Epithelial cell of umbilical artery (primary cell): ENCODE measurements at places on chromosomes 6 and 20. TPM values are rescaled to one million over a fixed set of nuclear protein-coding genes. Genes with fewer than 3 reads are reported as not detected.

The CCM2L gene
- 5.5 and 9.1 TPM in 2 replicates for total RNA-seq

The PXDC1 gene
- 61.7 and 72.9 TPM in 2 replicates for total RNA-seq

The BPI gene
- not detected in 2 replicates for total RNA-seq

The CD109 gene
- 34.0 and 35.1 TPM in 2 replicates for total RNA-seq

The CUTA gene
- 43.2 and 60.5 TPM in 2 replicates for total RNA-seq

The SPDEF gene
- total RNA-seq = not detected in 2 replicates
